ENCODE measurements at places on chromosomes 6 and 20.

DNA sequence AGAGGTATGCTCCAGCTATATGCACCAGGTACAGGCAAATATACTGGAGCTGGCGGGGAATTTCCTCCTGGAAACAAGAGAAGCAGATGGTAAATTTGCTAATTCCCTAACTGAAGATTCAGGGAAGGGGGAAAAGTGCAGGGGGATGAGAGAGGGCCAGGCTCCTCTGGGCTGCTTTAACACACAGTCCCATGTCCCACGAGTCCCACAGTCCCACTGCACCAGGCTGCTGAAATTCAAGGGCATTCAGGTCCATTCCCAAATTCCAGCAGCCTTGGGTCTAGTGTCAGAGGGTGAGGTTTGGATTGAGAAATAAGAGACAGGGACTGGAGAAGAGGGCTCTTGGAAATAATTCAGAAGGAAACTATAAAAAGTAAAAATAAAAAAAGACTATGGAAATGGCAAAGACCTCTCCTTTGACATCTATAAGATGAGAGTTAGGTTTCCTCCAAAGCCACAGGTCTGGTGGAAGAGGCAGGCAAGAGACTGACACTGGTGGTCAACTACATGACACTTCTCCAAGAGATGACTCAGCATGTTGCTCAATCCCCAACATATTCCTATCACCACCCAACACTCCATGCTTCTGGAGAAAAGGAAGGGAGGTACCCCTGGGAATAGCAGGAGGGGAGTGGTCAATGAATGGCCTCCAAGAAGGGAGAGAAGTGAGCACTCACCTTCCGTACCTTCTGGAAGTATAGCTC is 69.2 kb downstream of the TRAM2 start:
- DNase-seq, result no peak

DNA sequence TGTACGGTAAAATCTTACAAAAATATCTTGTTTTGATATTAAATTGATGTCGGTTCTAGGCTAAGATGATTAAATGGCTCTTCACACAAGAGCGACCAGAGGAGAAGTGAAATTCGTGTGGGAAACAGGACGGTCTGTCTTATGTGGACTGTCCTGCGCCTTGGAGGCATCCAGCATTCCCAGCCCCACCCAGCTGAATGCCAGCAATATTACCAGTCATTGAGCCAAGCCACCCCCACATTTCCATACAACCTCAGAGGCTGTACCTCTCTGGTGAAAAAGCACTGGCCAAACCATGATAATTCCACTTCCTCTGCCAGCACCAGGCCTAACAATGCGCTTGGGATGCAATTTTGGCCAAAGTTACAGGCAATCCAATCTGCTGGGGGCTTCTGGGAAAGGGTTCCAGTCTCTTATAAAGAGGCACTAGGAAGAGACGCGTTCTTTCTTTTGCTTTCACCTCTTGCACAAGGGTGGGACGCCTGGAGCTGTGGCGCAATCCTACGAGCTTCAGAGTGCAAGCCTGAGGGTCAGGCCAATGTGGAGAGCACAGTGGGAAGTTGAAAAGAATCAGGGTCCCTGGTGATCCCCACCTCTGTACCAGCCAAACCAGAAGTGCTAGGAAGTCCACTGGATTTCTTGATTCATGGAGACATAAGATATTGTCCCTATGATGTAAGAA is 213.1 kb downstream of the PREX1 start:
- no peak for DNase-seq

DNA sequence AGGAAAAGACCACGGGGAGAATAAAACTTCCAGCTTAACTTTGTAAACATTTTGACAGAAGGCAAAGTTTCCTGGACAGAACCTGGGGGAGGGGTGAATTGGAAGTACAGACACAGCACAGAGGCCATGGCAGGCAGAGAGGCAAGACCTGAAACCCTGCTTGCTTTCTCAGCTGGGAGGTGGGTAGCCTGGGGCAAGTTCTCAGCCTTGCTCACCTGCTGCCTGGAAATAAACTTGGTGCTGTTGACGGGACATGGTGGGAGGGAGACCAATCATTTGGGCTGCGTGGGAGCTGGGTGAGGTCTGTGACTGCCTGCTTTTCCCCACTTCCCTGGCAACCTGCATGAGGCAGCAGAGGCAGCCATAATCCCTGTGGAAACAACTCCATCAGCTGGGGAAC is 221.3 kb downstream of the MOXD1 start:
- no peak for DNase-seq

DNA sequence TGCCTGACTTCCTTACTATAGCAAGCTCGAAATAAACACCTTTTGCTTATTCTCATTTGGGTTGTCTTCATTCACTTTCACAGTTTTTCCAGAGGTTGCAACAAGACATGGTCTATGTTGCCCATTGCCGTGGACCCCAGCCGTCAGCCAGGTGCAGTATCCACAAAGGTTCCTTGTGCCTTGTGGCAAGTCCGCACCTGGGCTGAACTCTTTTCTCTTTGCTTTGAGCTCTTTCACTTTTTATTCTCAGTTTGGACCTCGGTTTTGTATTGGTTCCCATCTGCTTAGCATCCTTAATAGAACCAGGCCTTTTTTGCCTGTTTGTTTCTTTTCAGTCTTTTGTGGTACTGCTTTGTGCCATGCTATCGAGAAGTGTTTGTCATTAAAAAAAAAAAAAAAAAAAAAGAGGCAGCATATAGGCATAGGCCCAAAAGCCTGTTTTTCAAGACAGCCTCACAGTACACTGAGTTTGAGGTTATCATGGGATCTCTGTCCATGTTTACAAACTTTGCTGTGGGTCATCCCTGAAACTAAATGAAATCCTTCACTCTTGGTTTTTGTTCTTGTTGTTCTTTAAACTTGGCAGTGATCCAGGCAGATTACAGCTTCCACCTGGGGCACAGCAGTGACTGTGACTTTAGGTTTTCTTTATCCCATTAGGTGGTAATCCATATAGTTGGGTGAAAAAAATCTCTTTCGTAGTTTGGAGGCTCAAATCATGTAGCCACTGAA is 33.3 kb downstream of the GSTA3 start:
- no peak for DNase-seq

GRCh38 chr6:137316626-137317025 is 97.4 kb upstream of the IFNGR1 start:
- DNase-seq, result no peak

- no peak for DNase-seq
These were observed 24.2 kb upstream of the PPP1R14C start for GRCh38 chr6:150118627-150119026.

DNA sequence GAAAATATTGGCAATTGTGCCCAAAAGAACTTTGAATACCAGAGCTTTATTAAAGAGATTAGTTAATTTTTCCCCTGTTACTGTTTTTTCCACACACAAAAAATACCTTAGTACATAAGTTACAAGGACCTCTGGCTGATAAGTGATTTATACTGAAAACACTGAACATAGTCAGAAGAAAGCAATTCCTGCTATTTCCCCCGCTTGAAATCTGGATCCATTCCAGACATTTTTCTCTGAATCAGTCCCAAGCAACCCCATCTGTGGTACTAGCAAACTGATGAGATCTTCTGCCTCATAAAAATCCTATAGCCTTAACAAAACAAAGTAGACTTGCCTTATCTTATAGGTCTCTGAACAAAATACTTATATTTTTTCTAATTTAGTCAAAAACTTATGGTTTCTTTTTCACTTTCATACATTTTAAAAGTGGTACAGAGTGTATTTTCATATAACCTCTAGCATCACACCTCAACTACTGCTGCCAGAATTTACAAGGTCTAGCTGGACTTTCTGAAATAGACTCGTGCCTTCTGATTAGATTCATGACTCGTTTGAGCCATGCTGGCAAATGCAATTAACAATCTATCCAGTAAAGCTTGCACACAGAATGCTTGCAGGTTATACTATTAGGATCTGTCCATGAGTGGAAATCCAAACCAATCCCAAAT is 111.9 kb downstream of the TBX18 start:
- no peak for DNase-seq

- DNase-seq, result no peak
These were observed 5.5 kb downstream of the UBR2 start for GRCh38 chr6:42569102-42570028.

Data from HuH-7.5 (cell line).